Stimulated activated naive B cell treated with anti-CD40 and anti-IgM and Interleukin-4, amounts not matched to agents 10 μg/mL and 1 μg/mL and 100 μg/mL, for 72 hours (primary cell): ENCODE measurements at places on chromosomes 12 and 14.

GRCh38 chr12:26271889-26272492 is 76.6 kb downstream of the SSPN start:
- DNase-seq: no peak

- no peak for DNase-seq
Measured at GRCh38 chr12:2697057-2697800, 97.5 kb upstream of the FKBP4 start.

DNA sequence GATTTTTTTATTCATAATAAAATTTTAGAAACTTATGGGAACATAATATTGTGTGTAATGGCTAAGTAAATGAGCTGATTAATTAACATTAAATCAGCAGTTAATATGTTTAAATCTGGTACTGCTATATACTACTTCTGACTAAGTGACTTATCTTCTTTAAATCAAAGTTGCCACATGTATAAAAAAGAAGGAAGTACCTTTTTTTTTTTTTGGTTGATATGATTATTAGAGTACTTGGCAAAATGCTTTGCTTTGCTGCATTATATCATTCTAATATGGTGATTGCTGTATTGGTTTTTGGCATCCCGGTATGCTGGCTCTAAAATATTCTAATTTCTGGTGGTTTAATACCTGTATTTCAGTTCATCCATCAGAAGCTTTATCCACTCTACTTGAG is 319.1 kb upstream of the RGS6 start:
- no peak for DNase-seq

DNA sequence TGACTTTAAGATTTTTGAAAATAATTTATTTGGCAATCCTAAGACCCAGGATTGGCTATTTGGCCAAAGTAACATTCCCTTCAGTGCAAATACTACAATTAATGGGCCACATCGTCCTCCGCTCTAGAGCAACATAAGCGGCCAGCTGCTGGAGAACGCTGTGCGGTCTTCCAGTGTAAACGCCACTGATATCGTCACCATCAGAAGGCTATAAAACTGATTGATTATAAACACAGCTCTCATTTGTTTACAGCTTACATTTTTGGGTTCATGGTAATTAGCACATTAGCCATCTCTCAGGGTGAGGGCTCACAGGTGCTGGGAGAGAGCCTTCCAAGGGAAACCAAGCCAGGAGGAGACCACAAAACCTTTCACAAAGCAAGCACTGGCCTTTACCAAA is 130.1 kb upstream of the BMP4 start:
- DNase-seq: no peak

- no peak for DNase-seq
Measured at GRCh38 chr14:30813216-30813615, 61.1 kb upstream of the COCH start.
